ENCODE measurements at places on chromosomes 5 and 9. TPM values are rescaled to one million over a fixed set of nuclear protein-coding genes. Genes with fewer than 3 reads are reported as not detected.

OTP gene
- total RNA-seq: not detected

SHB gene
- 33.2 TPM for total RNA-seq

DNA sequence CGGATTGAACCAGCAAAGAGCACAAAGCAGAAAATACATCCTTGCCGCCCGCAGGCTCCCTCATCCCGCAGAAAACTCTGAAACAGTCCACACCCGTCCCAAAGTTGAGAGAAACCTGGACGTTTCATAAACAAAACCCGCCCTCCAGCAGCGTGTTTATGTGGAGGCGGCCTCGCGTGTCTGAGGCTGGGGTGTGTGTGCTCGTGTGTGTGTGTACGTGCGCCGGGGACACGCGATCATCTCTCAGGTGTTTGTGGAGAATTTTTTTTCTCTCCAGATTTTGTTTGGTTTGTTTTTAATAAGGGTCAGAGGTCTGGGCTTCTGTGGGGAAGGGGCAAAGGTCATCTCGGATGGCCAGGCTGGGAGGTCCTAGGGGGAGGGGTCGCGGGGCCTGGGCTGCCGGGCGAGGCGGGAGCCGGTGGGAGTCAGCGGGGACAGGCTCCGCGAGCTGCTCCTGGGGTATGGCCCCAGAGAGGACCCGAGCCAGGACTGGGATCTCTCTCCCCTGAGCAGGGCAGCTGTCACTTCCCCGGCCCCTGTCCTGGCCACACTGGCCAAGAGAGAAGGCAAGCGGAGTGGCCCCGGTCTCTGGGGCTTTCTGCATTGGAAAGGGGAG lies 206.4 kb downstream of the C9orf50 start:
- DNase-seq: peak; percentile 31

CDK9 gene
- 37.0 TPM for total RNA-seq

DNA sequence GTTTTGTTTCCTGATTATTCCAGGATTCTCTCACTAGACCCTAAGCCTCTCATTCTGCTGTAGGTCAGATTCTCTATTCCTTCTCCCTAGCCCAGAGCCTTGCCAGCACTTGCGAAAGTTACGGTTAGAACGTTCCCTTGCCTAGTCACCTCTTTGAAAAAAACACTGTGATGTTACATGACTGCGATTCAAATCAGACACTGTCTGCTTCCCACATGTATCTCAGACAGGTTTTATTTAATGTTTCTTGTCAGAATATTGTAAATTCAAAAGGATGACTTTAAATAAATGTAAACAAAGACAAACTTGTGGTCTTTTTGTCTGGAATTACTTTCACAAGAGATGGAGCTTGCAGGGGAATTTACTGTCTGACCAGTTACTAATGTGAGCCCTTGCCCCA lies 116.5 kb upstream of the OTULINL start:
- DNase-seq: no peak

- DNase-seq: no peak
These were observed 25.8 kb upstream of the S1PR3 start for GRCh38 chr9:88965473-88965872.

DNA sequence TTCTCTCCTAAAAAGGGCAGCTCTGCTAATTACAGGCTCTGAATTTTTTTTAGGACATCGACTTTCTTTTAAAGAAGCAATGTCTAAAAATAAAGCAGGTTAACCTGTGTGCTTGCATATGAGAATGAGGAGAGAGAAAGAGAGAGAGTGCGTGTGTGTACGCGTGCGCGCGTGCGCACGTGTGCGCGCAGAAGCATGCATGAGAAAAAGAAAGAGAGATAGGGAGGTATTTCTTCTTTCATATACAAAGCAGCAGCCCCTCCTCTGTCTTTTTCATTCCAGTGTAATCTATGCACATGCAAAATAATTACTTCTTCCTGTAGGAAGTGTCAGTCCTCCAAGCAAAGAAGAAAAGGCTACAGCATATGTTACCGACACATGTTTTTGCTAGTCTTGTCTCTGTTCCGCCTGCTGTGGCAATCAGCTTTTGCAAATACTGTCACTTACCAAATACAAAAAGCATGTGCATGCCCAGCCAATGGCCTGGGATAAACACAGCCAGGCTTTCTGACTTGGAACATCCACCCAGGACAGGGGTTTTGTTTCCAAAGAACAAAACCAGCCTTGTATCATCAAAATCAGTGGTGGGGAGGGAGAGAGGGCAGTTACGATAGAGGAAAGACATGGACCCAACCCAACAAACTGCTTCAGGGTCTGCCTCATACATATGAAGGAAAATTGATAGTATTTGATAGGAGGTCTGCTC lies 252.3 kb upstream of the SLC24A2 start:
- DNase-seq: no peak

DNA sequence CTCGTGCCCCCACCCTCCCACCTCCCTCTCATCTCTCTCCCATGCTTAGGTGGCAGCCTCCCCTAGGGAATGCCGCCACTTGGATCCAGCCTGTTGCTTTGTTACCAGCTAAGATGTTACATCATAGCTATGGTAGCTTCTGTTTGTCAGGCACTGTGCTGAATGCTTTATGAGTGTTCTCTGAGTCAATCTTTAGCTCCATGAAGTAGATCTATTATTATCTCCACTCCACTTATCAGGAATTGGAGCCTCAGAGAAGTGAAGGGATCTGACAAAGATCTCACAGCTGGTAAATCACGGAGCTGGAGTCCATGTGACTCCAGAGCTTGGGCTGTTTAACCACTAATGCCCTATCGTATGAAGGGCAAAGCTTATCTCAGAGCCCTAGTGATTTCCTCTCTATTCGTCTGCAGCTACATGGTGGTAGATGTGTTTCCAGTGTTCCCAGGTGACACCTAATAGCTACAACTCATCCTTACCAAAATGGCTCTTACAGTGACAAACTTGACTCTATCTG lies 54.1 kb downstream of the GARNL3 start:
- DNase-seq: peak; percentile 58

GRCh38 chr5:68432682-68433081 lies 217.1 kb downstream of the PIK3R1 start:
- no peak for DNase-seq

- no peak for DNase-seq
These were observed 830 bp downstream of the S100Z start for GRCh38 chr5:76850543-76851145.

- no peak for DNase-seq
These were observed 22.2 kb downstream of the TTLL11 start for GRCh38 chr9:122070728-122071515.

DNA sequence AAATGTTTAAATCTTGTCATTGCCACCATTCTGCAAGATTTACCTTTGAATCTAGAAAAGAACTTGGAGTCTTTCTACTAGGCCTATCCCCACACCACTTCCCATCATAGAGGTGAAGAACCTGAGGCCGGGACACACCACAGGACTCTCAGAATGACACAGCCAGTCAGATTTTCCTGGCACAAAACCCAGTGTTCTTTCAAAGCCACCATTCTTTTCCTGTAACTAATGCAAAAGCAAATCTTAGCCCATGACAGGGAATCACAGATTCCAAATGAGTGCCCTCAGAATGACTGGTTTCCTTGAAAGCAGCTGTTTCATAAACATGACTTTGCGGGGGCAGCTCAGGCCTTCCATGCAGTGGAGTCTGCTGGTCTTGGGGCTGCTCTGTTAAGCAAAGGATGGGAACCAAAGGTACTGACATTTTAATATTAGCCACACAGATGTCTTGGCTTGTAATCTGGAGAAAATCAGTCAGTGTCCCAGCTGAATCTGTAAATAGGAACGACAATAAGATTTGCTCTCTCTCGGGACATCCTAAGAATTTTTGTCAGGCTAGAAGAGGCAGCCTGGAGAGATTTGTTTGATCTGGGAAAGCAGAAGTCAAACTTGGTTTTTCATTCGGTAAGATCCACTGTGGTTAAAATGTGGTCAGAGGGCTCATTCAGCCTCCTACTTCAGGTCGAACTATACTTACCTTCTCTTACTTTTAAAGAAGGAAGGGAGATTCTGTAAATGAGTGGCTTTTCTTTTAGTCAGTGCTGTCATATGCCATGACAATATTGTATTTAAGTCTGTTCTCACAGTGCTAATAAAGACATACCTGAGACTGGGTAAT lies 115.1 kb downstream of the PALM2AKAP2 start:
- DNase-seq: peak; percentile 85

DNA sequence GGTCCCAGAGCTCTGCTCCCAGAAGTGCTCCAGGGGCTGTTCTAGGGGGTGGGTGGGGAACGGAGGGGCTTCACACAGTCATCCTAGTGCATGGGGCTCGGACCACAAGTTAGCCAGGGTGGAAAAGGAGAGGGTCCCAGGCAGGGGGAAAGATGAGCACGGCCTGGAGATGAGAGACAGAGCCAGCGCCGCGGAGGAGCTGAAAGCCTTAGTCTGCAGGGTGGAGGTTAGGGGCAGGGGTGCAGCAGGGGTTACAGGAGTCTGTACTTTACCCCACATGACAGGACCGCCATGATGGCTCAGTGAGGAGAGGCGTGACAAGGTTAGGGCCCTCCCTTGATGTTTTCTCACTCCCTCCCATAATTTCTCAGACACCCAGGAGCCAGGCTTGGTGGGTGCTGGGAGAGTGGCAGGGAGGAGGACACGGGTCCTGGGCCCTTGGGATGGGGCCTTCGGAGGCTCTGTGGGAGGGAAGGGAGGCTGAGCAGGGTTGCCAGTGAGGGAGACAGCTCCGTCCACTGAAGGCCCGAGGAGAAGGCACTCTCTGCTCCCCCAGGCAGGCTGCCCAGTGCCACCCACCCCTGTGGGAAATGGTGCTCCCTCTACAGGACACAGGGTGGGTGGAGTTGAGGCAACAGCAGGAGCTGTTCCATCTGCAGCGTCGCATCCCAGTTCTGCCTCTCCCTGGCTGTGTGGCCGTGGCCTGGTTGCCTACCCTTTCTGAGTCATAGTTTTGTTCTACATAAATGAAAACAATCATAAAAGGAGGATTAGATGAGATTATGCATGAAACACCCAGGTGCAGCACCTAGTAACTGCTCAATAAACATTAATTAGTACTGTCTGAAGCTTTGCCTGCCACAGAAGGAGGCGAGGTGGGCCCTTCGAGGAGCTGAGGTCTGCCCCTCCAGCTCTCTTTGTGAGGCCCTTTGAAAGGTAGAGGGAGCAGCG lies 66.2 kb downstream of the NDST1 start:
- no peak for DNase-seq

IL5 gene
- not detected for total RNA-seq

DNA sequence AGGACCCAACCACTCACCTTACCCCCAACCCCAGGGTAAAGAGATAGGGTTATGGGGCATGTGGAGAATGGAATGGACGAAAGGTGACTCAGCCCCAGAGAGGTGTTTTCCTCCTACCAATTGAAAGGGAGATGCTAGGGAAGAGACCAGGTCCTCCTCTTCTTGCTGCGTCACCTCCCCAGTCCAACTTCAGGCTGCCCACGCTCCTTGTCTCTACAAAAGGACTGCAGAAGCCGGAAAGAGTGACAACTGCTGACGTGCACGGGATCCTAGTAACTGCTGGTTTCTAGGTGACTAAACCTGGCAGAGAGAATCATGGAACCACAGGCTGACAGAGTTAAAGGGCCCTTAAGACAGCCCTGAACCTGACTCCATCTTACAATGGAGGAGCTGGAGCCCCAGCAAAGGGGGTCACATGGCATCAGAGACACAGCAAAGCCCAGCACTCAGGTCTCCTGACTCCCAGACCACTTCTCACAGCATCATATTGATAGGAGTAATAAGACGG lies 2.2 kb downstream of the GPX3 start:
- no peak for DNase-seq

SLC25A2 gene
- total RNA-seq: not detected

DNA sequence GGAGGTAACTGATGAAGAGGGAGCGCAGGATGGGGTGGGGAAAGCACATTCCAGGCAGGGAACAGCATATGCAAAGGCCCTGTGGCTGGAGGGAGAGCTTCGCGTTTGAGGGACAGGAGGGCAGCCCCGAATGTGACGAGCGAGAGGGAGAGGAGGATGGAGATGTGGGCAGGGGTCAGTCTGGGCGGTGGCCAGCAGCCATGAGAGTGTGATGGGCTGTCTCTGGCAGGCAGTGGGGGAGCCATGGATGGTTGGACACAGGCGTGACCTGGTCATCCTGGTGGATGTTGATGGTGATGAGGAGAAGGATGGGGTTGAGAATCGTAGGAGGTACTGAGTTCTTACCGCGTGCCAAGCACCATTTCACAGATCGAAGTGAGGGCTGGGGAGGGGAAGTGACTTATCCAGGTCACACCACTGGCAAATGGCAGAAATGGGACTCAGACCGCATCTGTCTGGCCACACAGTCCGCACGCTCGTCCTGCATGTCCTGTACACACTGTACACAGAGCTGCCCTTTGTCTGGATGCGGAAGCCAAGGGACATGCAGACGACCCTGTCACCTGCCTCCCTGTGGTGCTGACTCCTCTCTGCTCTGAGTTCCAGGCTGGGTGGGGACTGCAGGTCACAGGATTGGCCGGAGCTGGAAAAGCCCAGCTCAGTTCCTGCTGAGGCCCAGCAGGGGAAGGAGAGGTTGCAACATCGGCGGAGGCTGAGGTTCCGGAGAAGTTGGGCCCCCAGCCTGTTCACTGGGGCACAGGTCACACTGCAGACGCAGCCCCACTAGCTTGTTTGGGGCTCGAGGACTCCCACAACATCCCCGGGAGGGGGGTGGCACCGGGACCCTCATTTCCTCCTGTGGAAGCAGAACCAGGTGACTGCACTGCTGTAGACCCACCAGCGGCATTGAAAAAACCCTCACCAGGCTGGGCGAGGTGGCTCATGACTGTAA lies 165.6 kb upstream of the IER5L start:
- no peak for DNase-seq
